ENCODE measurements at places on chromosomes 5 and 9. TPM values are rescaled to one million over a fixed set of nuclear protein-coding genes. Genes with fewer than 3 reads are reported as not detected.

DNA sequence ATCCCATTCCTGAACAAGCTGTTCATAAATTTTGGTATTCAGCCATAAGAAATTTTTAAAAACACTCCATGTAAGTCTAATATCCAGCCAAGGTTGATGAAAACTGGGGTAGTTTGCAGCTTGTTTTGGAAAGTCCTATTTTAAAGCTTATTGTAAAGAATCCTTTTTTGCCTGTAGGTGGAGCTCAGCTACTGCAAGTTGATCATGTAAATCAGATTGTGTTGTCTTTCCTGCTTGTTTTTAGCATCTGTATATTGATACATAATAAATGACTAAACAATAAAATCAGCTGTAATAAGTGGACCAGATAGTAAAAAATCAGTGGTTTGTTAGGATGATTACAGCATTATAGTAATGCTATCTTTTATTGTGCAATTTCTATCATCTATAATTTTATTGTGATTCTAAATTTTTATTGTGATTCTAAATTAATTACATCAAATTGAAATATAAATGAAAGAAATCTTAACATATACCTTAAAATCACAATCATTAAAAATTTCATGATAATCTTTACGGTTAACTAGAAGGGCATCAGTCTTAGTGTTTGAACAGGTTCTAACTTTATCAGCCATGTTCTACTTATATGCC lies 42.4 kb downstream of the CWC27 start:
- no peaks in the 10 kb centered on the region for H3K4me1 ChIP-seq
- no peak overlapping the region for H3K27ac ChIP-seq
- DNase-seq: peak; percentile 72

DNA sequence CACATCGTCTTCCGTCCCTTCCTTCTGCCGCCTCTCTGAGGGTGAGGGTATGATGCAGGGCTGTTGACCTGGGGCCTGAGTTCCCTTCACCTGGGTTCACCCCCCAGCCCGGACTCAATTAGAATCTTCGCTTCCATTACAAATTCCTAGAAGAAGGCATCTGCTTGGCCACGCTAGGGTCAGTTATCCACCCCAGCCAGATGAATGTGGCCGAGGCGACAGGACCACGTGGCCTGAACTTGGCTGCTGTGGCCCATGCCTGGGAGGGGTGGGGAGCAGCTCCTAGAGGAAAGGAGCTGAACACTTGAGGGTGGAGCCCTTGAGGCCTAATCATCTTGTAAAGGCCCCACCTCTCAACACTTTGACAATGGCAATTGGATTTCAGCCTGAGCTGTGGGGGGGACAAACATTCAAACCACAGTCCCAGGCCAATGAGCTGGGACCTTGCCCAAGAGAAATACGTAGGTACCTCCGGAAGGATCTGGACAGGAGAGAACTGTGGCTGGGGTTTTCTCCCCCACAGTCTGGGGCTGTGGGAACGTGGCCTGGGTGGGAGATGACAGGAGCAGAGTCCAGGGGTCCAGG lies 90.6 kb upstream of the ADAMTS2 start:
- DNase-seq: peak; percentile 16
- no peaks in the 10 kb centered on the region for H3K36me3 ChIP-seq
- no peaks in the 10 kb centered on the region for H3K27me3 ChIP-seq
- no peak overlapping the region for H3K27ac ChIP-seq
- H3K4me3 ChIP-seq: no peak overlapping the region

DNA sequence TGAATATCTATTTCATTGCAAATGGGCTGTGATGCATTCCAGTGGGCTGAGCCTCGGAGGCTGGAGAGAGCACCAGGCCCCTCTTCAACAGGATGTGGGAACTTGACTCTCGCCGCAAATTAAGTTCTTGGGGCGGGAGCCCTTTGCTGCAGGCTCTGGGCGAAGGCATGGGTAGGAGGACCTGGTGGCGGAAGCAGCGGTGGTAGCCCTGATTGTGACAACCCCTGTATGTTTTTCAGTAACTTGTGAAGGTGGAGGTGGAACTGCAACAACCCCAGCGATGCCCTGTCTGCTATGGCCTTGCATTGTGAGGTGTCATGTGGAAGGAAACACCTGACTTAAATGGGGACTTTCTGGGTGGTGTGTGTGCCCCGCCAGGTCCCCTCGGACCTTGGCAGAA lies 9.4 kb downstream of the FYB1 start:
- H3K27ac ChIP-seq: no peak overlapping the region
- DNase-seq: no peak
- no peak overlapping the region for H3K4me3 ChIP-seq
- H3K4me1 ChIP-seq: no peaks in the 10 kb centered on the region

- H3K36me3 ChIP-seq: no peaks in the 10 kb centered on the region
- H3K4me3 ChIP-seq: no peak overlapping the region
- H3K27me3 ChIP-seq: no peaks in the 10 kb centered on the region
- H3K4me1 ChIP-seq: no peaks in the 10 kb centered on the region
Measured at GRCh38 chr9:91978740-91979414, 28.8 kb upstream of the ROR2 start.

DNA sequence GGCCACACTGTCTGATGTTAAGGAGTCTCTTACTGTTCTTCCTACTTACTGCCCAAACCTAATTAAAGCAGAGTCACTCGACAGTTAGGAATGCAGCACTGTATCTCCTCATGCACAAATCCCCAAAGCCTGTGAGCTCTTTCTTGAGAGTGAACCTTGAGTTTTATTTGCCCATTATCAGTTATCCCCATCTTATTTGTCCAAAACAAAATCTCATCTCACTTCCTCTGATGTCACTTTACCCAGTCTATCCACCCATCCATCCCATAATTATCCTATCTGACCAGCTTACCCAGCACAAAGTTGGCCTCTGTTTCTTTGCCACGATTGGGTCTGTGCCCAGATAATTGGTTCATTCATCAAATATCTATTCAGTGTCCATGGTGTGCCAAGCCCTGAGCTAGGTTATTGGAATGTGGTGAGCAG lies 250.8 kb downstream of the SLIT3 start:
- H3K36me3 ChIP-seq: no peaks in the 10 kb centered on the region
- no peak overlapping the region for H3K4me3 ChIP-seq
- no peak overlapping the region for H3K27ac ChIP-seq
- no peaks in the 10 kb centered on the region for H3K4me1 ChIP-seq
- H3K27me3 ChIP-seq: no peaks in the 10 kb centered on the region

GRCh38 chr5:79859588-79859987 lies 131.5 kb downstream of the MTX3 start:
- no peak for DNase-seq
- no peaks in the 10 kb centered on the region for H3K36me3 ChIP-seq
- H3K4me1 ChIP-seq: no peaks in the 10 kb centered on the region
- H3K4me3 ChIP-seq: no peak overlapping the region
- no peak overlapping the region for H3K27ac ChIP-seq

DNA sequence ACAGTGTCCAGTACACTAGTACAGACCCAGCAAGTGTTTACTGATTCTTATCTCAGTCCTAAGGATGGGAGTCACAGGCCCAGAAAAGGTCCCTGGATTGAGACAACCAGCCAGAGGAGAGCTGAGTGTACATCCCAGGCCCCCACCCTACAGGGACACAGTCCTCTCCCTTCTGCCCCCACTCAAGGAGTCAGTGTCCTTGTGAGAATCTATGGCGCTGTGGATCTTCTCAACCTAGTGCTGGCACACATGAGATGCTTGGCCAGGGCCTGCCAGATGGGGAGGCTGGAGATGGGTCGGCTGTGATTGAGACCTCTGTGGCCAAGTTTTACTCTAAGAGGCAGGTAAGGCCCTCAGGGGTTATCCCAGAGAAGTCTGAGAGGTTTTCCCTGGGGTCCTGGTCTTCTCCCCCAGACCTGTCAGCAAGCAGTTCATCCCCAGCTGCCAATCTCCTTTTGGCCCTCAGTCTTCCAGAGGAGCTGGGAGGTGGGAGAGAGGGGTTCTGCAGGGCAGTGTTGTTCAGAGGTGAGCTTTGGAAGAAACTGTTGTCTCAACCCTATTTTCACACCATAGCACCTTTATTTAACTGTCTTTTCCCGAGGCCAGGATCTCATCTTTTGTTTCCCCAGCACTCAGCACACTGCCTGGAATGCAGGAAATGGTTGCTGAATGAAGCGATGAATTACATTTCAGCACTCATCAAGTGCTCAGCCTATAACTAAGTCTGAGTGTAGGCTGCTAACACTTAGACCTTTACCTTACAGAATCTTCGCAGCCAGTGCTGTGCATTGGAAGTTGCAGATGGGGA lies 3.2 kb upstream of the NSD1 start:
- H3K4me3 ChIP-seq: no peak overlapping the region
- H3K27ac ChIP-seq: no peak overlapping the region
- no peak for DNase-seq
- H3K4me1 ChIP-seq: peaks cover 14% of the 10 kb centered on the region
- H3K27me3 ChIP-seq: no peaks in the 10 kb centered on the region
- peaks cover 5% of the 10 kb centered on the region for H3K36me3 ChIP-seq

GRCh38 chr5:123120197-123120596 lies 31.2 kb downstream of the PRDM6 start:
- no peaks in the 10 kb centered on the region for H3K4me1 ChIP-seq
- DNase-seq: no peak
- no peaks in the 10 kb centered on the region for H3K36me3 ChIP-seq

DNA sequence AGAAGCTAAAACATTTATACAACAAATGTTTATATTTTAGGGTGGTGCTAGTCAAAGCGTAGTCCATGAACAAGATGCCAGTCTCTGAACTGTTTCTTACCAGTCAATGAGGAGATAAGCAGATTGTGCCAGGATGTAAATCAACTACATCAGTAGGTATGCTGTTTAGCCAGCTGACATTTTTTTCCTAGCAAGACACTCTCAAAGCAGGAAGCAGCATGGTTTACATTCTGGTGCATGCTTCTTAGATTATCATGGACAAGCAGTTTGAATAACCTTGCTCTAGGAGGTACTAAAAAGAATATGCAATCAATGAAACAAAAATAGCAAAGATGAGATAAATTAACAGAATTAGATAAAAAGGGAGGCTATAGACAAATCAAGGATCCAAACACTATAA lies 17.0 kb downstream of the TICAM2 start:
- no peaks in the 10 kb centered on the region for H3K36me3 ChIP-seq
- H3K27me3 ChIP-seq: no peaks in the 10 kb centered on the region
- no peak overlapping the region for H3K4me3 ChIP-seq
- no peak for DNase-seq
- no peak overlapping the region for H3K27ac ChIP-seq

DNA sequence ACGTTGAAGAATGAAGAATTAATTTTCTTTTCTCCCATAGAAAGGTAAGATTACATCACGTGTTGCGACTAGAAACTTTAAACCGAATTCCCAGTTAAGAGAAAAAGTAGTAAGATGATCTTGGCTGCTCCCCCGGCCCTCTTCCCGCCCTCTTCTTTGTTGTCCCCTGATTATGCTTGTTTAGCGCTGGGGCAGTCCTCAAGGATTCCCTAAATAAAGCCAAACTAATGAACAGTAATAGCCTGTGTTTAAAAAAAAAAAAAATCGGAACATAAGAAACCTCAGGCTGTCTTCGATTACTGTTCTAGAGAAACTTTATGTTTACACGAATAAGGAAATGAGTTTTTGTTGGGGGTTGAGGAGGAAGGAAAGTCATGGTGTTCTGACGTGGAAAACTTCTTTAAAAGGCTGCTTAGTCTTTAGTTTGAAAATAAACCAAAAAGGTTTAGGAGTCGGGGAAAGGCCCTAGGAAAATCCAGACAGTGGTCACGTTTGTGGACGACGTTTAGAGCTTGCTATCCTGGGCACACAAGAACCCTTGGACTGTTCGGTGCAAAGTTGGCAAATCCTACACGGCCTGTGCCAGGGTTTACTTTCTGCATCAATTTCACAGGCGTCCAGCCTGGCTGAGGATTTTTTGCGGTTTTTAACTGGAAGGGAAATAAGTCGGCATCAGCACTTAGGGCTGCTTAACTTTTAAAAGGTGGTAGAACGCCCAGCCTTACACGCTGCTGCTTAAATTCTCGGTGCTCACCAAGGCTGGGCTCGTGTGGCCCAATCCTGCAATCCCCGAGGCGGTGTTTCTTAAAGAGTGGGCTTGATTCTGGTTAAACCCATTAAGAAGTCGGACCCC lies 1.1 kb upstream of the MAT2B start:
- H3K27ac ChIP-seq: peak overlapping the region; percentile 89
- DNase-seq: peak; percentile 78
- peak overlapping the region; percentile 83 for H3K4me3 ChIP-seq
- peaks cover 53% of the 10 kb centered on the region for H3K4me1 ChIP-seq
- H3K36me3 ChIP-seq: no peaks in the 10 kb centered on the region

- H3K4me3 ChIP-seq: no peak overlapping the region
- H3K4me1 ChIP-seq: peaks cover 10% of the 10 kb centered on the region
- H3K27me3 ChIP-seq: no peaks in the 10 kb centered on the region
- no peaks in the 10 kb centered on the region for H3K36me3 ChIP-seq
- DNase-seq: no peak
Measured at GRCh38 chr9:77826116-77826515, 178.0 kb upstream of the GNA14 start.

DNA sequence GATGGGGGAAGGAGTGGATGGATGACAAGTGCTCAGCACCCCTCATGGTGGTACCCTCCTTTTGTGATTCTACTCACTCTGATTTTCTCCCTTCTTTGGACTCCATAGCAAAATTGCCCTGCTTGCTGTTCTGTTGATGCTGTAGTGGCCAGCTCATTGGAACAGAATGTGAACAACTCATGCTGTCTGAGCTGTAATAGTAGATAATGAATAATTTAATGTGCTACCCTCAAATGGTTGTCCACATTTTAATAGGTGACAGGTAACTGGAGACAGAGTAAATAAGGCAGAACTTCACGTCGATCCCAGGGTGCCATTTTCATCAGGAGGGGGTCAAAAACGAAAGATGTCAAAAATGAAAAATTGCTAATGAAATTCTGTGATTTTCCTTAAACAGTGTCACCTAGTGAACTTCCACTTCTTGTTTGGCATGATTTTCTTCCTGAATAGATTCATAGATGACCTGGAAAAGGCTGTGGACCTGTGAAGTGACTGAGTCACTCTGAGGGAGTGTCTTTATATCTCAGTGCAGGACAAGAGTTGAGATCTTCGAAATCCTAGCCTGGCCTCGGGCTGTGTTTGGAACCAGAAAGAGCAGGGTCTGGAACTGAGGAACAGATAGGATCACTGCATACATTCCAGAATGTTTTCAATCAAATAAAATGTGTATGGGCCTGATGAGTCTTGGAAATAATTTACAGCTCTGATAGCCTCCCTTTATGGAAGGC lies 270.2 kb downstream of the PSAT1 start:
- DNase-seq: no peak
- H3K36me3 ChIP-seq: no peaks in the 10 kb centered on the region
- no peaks in the 10 kb centered on the region for H3K27me3 ChIP-seq
- H3K27ac ChIP-seq: no peak overlapping the region
- H3K4me1 ChIP-seq: no peaks in the 10 kb centered on the region

DNA sequence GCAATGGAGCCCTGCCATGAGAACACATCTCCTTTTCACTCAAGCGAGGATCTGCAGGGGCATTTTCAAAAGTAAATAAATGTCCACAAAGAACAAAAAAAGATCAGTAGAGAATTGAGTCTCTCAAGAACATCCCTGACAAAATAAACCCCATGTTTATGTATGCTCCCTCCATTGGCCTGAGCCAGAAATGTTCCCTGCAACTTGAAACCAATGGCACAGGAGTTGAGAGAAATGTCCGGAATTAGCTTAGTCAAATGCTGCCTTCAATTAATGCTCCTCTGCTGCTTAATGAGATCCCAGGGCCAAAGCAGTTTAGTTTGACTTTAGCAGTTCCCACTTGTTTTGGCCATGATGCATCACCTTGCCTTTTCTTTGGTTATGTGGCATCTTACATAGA lies 238.3 kb downstream of the EBF1 start:
- peak; percentile 39 for DNase-seq
- H3K4me1 ChIP-seq: peaks cover 48% of the 10 kb centered on the region

GMCL2 gene
- not detected for total RNA-seq

TRMT10B gene
- total RNA-seq: 6.9 TPM

CCDC183 gene
- 1.6 TPM for total RNA-seq

BAAT gene
- total RNA-seq: 0.19 TPM

FYB1 gene
- 2.7 TPM for total RNA-seq
